ENCODE measurements at places on chromosomes 5 and 9.

- DNase-seq: no peak
These were observed 158.6 kb downstream of the MELK start for GRCh38 chr9:36731068-36731956.

DNA sequence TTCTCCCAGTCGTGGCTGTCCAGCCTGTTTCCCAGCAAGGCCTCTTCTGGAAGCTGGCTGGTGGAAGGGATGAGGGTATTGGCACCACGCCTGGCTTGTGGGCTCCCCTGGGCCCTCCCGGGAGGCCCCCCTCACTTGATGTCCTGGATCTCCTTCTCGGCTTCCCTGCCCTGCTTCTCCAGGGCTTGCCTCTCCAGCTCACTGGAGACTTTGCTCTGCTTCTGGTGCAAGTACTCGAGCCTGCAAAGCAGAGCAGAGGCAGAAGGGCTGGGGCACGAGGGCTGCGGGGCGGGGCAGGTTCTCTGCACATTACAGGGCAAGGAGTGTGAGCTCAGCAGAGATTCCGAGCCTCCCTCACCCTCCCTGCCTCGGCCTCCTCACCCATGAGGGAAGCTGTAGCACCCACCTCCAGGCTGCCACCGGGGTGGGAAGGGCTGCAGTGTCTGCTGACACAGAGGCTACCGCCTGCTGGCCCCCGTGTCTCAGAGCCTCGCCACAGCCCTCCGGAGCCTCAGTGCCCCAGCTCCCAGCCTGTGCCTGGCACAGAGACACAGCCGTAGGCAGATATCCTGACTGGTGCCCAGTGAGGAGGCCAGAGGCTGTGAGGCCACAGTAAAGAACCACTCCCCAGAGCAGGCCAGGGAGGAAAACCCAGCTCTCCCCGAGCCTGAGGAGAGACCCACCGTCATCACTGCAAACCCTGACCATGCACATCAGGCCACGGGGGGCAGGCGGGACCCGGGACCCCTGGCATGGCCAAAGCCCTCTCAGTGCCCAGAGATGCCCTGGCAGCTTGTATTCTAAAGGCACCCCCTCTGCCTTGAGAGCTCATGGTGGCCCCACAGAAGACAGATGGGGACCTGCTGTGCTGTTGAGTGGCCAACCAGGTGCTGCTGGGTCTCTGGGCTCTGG, 7.2 kb downstream of the SNAPC4 start:
- no peak for DNase-seq

DNA sequence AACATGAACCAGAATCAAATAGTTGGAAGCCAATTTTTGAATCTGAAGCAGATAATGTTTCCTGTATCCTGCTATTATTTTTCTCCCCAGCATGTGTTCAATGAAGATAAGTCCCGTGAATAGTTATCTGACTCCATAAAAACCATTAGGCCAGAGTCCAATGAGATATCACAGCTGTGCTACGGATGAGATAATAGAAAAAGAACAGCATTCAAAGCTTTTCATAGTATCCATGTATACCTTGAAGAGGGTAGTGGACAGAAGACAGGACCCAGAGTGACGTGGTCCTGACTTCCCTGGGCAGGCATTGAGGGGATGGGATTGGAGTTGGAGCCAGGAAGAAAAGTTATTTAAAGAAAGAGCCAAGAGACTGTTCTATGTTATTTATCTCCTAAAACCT, 50.7 kb upstream of the C6 start:
- no peak for DNase-seq

- no peak for DNase-seq
These were observed 92.5 kb upstream of the ITGA2 start for GRCh38 chr5:52896534-52897237.

DNA sequence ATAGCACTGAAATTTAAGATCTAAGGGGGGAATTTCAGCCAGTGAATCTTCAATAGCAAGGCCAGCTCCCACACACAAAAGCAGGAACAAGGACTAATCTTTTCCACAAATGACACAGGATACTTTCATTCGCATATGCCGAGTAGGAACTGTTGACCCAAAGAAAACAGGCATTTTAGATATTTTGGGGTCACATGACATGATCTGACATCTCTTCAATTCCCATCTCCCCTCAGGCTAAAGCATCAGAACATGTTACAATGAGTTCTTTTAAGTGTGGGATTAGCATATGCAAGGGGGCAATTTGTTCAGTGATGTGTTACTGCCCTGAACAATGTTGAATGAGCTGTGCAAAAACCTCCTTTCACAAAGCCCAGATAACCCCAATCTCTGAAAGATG, 68.2 kb downstream of the TLE1 start:
- no peak for DNase-seq

GRCh38 chr5:143238620-143239019, 164.9 kb downstream of the NR3C1 start:
- no peak for DNase-seq

GRCh38 chr9:107738789-107739188, 249.2 kb upstream of the KLF4 start:
- no peak for DNase-seq

GRCh38 chr5:95070453-95070852, 214.4 kb downstream of the MCTP1 start:
- no peak for DNase-seq

DNA sequence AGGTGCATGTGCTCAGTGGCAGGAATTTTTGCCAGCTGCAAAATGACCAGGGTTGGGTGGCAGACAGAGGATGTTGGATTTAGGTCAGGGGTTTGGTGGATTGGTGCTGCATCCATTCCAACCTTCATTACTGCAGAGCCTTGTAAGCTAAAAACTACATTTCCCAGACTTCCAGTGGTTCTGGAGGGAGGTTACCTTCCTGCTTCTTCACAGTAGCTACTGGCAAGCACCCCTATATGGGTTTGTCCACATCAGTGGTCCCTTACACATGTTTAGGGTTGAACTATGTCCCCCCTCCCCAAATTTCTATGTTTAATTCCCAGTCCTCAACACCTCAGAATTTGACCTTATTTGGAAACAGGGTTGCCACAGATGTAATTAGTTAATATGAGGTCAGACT, 20.7 kb upstream of the IL17B start:
- DNase-seq: no peak

- no peak for DNase-seq
These were observed 2.1 kb upstream of the SLC25A46 start for GRCh38 chr5:110736753-110737152.

GRCh38 chr9:86175743-86176456, 76.5 kb upstream of the GOLM1 start:
- DNase-seq: no peak

- DNase-seq: no peak
These were observed 276.0 kb upstream of the TMEM161B start for GRCh38 chr5:88544671-88545070.

DNA sequence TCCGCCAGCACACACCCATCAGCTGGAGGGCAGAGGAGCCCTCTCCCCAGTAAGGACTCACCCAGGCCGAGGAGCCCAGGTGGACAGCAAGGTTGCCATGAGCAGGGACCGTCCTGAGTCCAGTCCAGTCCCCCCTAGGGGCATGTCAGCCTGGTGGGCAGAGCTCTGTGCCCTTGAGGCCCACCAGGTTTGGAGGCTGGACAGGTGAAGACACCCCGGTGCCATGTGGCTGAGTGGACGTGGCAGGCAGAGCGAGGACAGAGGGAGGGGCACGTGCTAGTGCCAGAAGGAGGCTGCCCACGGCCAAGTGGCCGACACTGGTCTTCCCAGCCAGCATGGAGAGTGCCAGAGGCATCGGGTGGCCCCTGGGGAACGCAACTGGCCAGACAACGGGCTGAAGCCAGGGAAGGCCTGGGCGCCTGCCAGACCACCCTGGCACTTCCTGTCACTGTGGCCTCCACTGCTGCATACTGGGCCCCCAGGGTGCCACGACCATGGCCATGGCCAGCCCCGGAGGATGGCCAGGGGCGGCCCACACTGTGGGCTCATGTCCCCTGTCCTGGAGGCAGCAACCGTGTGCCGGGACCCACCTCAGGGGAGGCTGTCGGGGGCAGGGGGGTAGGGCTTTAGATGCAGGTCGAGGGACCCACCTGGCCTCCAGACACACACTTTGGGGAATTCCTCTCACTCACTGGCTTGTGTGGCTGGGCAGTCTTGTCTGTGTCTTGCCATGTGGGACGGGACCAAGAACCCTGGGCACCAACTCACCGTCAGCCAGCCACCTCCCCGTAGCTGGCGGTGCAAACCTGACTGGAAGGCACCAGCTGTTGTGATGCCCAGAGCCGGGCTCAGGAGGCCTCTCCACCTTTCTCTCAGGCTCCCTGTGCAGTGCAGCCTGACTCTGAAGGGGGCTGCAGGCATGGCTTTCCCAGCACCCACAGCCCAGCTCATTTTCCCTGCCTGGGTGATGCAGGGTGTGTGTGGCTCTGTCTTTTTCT, 42.3 kb upstream of the LPCAT1 start:
- DNase-seq: no peak

GRCh38 chr5:68565427-68565826, 349.9 kb downstream of the PIK3R1 start:
- no peak for DNase-seq

DNA sequence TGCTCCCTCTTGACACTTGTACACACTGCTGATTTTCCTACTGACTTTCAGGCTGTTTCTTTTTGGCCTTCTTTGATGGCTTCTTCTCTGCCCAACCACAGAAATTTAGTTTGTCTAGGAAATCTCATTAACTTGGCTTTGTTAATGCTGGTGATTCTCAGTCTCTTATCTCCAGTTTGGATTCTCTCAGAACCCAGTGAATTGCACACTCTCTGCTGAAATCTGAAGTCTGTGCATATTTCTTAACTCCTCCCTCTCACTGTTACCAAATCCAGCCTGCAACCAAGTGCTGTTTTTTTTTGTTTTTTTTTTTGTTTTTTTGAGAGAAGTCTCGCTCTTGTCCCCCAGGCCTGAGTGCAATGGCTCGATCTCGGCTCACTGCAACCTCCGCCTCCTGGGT, 117.2 kb downstream of the CDC42SE2 start:
- DNase-seq: no peak

DNA sequence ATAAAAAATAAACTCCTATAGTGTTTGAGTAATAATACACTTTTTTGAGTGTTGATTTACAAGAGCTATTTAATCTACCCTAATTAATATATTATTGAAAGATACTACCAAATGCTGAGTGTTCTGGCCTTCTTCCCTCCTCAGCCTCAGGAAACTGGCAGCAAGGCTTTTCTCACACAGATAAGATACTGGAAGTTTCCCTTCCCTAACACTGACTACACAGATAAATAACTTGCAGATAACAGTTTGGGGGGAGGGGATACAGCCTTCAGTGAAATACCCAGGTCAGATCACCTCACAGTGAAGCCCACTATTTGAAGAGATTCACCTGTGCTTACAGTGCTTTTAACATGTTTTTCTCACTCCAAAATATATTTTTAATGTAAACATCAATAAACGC, 1.6 kb upstream of the NIPSNAP3A start:
- DNase-seq: no peak

GRCh38 chr5:142984011-142984410, 213.8 kb downstream of the ARHGAP26 start:
- DNase-seq: no peak

GRCh38 chr9:81833563-81834345, 94.5 kb upstream of the SPATA31D4 start:
- no peak for DNase-seq

DNA sequence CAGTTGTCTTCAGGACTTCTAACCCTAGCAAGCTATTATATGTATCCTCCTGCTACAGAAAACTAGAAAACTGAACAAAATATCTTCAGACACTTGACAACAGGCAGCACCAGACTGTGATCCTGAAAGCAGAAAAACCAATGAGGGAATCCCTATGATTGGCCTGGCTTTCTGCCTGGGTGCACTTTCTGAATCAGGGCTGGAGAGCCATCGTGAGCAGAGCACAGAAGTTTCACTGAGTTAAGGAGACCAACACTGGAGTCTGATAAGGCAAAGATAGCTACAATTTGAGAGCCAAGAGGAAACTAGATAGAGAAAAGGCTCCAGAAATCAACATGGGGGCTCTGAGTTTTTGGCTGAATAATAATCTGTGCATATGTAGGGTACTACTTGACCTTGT, 106.5 kb downstream of the FANCC start:
- no peak for DNase-seq

DNA sequence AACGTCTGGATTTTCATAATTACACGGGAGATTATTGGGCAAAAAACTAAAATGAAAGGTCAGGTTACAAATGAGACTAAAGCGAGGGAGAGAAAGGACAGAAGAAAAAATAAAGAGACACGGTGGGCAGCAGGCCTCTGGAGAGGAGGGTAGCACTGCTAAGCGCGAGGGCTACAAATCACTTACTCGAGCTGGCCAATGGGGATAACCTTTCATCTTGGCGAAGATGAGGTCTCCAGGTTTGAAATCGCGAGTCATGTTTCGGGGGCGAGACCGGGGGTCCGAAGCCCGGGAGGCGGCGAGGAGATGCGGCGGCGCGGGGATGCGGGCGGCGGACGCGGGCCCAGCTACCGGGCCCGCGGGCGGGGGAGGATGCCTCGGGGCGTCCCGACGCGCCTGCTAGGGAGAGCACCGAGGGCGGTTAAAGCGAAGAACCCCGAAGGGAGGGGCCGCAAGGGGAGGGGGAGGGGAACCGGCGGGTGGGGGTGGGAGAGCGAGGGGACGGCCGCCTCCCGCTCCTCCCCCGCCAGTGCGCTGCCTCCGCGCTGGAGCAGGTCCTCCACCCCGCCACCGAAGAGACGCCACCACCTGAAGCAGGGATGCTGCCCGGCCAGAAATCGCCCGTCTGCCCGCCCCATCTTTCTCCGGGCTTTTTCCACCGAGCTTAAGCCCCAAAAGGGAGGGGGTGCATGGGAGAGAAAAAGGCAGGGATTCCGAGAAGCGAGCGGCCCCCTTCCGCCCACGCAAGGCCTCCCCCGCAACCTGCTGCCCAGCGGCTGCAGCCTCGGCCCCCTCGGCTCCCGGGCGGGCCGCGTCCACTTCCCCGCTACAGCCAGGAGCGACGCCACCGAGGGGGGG, 610 bp downstream of the PSIP1 start:
- peak; percentile 18 for DNase-seq

DNA sequence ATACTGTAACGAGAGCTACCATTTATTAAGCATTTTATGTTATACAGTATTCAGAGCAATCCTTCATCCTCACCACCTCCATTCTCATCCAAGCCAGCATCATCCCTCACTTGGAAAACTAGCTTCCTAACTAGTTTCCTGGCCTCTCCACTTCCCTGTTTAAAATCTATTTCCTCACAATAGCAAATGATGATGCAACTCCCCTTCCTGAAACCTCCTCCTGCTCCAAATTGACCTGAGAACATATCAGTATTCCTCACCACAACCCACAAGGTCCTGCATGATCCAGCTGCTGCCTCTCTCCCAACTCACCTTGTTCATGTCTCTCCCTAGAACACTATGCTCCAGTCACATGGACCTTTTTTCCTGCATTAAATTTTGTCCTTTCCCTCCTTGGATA, 4.3 kb upstream of the SLC36A2 start:
- no peak for DNase-seq

DNA sequence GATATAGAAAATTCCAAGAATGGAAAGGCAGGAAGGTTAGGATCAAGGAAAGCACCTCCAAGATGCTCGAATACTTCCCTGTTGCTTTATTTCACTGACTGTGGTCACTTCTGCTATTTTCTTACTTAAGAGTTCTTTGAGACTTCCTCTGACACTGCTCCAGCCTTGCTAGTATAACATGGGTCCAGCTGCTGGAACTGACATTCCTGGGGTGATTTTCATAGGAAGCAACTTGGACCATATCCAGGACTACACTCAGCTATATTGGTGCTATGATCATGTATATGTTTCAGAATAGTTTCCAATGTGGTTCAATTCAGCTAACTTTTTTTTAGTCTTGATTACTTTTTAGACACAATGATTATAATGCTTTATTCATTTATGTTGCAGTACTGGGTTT, 81.6 kb upstream of the CKMT2 start:
- DNase-seq: no peak
